Chondrocyte (in vitro differentiated cells): ENCODE measurements at places on chromosomes 11 and 22. TPM values are rescaled to one million over a fixed set of nuclear protein-coding genes. Genes with fewer than 3 reads are reported as not detected.

DNA sequence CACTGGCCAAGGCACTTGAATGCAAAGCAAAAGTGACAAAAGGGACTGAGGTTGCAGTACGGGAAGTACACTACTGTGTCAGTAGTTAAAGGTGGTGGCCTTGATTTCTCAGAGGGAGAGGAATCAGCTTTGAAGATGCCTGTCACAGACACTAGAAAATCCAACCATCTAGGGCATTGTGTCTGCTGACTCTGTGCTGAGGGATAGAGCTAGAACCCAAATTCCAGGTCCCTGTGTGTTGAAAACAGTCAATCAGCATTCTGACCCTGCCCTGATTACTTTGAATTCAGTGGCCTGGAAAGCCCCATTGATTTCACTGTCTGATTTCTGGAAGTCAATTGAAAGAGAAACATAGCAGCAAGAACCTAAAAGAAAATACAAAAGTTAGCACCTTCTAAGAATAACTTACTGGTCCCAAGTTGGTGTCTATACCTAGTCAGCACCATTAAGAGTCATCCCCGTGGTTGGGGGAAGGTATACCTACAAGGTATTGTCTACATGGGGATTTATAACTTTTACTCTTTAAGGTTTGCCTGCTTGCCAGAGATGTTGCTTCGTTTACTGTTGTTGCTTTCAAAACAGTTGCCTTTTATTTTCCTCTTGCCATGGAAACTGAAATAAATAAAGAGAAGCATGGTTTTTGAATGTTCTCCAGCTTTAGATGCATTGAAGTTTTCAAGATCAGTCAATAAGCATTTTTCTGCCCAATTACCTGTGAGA is 97.3 kb downstream of the PDHX start:
- no peak for DNase-seq
- peak overlapping the region; percentile 61 for H3K27ac ChIP-seq
- no peaks in the 10 kb centered on the region for H3K36me3 ChIP-seq
- H3K4me1 ChIP-seq, result peaks cover 21% of the 10 kb centered on the region

DNA sequence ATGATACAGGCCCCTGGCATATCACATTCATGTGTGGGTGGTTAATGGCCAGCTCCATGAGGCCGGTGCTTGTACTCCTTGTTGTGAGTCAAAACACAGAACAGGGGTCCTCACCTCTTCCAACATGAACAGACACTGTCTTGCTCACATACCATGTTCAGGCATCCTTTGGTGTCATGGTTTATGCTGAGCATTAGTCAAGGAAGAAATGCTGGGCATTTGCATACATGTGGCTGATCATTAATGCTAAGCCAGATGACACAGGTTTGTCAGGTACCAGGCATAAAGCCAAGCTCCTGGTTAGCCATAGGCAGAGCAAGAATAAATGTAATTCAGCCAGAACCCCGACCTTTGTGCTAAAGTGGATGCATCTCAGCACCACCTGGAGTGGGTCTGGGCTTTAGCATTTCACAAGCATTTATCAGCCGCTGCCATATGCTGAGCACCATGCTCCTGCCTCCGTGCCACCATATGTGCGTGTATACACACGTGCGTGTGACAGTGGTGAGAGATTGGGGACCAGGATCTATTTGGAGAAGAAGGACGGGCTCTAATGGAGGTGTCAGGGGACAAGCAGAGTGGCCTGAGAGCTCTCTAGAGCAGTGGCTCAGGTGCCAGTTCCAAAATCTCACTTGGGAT is 55.0 kb downstream of the MICAL2 start:
- H3K36me3 ChIP-seq, result peaks cover 17% of the 10 kb centered on the region
- no peak overlapping the region for H3K4me3 ChIP-seq
- H3K27ac ChIP-seq, result peak overlapping the region; percentile 99
- DNase-seq, result no peak
- H3K4me1 ChIP-seq, result peaks cover 89% of the 10 kb centered on the region

DNA sequence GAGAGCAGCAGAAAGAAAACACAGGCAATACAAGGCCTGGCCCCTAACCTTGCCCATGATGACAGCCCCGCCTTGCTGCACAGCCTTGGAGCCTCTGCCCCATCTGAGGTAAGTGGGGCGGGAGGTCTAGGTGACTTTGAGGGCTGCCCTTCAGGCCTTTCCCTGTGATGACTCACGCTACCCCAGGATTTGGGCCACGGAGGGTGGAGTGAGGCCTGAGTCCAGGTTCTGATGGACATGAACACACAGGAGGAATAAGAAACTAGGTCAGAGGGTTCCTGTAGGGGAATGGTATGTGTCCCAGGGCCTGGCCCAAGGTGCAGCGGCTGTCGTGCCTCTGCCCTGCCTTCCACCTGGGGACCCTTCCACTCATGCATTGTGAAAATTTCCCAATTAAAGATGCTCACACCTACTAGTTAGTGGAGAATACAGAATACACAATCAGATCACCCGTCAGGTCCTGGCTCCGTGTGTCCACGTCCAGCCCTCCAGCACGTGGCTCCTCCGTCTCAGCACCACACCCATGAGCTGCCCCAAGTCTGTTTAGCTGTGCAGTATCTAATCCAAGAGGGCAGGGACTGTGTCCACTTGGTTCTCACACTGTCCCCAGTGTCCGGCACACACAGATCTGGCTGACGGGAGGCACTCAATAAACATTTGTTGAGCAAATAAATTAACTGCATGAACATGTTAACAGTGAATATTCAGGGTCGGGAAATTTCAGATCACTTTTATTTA is 111.0 kb downstream of the CHST1 start:
- H3K4me1 ChIP-seq, result no peaks in the 10 kb centered on the region
- peaks cover 21% of the 10 kb centered on the region for H3K27me3 ChIP-seq
- no peaks in the 10 kb centered on the region for H3K36me3 ChIP-seq

- no peaks in the 10 kb centered on the region for H3K27me3 ChIP-seq
- peaks cover 13% of the 10 kb centered on the region for H3K4me1 ChIP-seq
- no peak overlapping the region for H3K4me3 ChIP-seq
- no peak overlapping the region for H3K27ac ChIP-seq
These were observed 5.0 kb upstream of the UVRAG start for GRCh38 chr11:75809991-75810390.

DNA sequence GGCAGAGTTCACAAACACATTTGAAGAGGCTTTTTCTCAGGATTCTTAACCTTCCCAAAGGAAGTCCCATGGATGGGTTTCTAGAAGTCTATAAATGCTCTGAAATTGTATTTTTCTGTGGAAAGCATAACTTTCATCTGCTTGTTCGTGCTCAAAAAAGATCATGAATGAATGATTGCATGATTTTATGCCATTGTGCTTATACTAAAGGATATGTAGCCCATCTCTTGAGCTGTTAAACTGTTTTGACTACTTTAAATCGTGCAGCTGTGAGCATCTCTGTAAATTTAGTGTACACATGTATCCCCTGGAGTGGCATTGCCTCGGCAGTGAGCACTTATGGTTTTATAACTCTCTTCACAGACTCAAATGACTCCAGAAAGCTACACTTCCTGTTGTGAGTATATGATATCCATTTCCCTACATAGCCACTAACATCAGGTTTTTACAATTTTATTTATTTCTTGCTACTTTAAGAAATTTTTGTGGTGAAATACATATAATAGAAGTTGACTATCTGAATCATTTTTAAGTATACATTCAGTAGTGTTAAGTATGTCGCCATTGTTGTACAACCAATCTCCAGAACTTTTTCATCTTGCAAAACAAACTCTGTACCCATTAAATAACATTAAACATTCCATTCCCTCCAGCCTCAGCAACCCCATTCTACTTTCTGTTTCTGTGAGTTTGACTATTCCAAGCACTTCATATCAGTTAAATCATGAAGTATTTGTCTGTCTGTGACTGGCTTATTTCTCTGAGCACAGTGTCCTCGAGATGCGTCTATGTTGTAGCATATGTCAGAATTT is 8.0 kb downstream of the NEAT1 start:
- no peak for DNase-seq
- peaks cover 40% of the 10 kb centered on the region for H3K36me3 ChIP-seq
- H3K27me3 ChIP-seq, result no peaks in the 10 kb centered on the region
- H3K27ac ChIP-seq, result peak overlapping the region; percentile 100

GRCh38 chr11:104713401-104713800 is 184.9 kb downstream of the CASP12 start:
- no peak for DNase-seq
- no peaks in the 10 kb centered on the region for H3K36me3 ChIP-seq
- no peaks in the 10 kb centered on the region for H3K4me1 ChIP-seq
- no peak overlapping the region for H3K4me3 ChIP-seq
- H3K27ac ChIP-seq, result no peak overlapping the region

GRCh38 chr11:77630157-77630710 is 7.4 kb downstream of the CLNS1A start:
- peaks cover 20% of the 10 kb centered on the region for H3K4me1 ChIP-seq
- H3K36me3 ChIP-seq, result peaks cover 5% of the 10 kb centered on the region
- DNase-seq, result no peak
- H3K27ac ChIP-seq, result no peak overlapping the region

GRCh38 chr22:22982616-22983015 is 87.7 kb upstream of the GNAZ start:
- DNase-seq, result no peak
- peaks cover 18% of the 10 kb centered on the region for H3K27me3 ChIP-seq
- H3K4me3 ChIP-seq, result no peak overlapping the region
- H3K36me3 ChIP-seq, result peaks cover 2% of the 10 kb centered on the region
- no peaks in the 10 kb centered on the region for H3K4me1 ChIP-seq

GRCh38 chr22:19055801-19056200 is 66.4 kb downstream of the DGCR2 start:
- no peak for DNase-seq
- H3K4me3 ChIP-seq, result no peak overlapping the region
- no peaks in the 10 kb centered on the region for H3K27me3 ChIP-seq

DNA sequence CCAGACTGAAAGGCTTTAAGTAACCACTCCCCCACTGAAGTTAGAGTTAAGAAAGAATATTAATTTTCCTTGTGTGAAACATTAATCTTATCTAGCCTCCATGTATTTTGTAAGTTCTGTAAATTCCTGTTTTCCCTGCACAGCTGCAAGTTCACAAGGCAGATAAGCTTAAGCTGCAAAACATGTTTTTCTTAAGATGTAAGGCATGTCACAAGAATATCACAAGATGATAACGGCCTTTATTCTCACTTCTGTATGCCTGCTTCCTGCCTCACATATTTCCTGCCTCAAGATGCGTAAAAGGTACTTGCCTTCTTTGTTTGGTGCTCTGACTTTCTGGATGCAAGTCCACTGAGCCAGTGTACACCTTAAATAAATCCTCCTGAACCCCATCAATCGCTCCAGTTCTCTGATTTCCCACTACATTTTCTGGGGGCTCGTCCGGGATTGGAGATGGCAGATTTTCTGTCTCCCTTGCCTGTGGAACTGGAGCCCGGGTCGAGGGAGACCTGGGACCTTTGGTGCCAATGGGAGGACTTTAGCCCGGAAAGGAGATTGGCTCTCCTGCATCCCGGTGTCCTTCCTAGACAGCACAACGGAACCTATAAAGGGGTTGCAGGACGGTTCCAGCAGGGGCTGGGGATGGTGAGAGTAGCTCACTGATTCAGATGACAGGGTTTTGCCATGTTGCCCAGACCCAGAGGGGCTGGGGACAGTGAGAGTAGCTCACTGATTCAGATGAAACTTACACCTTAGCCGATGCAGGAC is 30.2 kb downstream of the PPARA start:
- H3K4me1 ChIP-seq, result peaks cover 10% of the 10 kb centered on the region
- no peak overlapping the region for H3K27ac ChIP-seq
- peaks cover 47% of the 10 kb centered on the region for H3K36me3 ChIP-seq
- H3K27me3 ChIP-seq, result no peaks in the 10 kb centered on the region

GRCh38 chr11:69644071-69644961 is 3.4 kb downstream of the CCND1 start:
- H3K27ac ChIP-seq, result peak overlapping the region; percentile 17
- H3K4me1 ChIP-seq, result peaks cover 25% of the 10 kb centered on the region
- DNase-seq, result no peak
- H3K4me3 ChIP-seq, result peak overlapping the region; percentile 61
- no peaks in the 10 kb centered on the region for H3K27me3 ChIP-seq

DNA sequence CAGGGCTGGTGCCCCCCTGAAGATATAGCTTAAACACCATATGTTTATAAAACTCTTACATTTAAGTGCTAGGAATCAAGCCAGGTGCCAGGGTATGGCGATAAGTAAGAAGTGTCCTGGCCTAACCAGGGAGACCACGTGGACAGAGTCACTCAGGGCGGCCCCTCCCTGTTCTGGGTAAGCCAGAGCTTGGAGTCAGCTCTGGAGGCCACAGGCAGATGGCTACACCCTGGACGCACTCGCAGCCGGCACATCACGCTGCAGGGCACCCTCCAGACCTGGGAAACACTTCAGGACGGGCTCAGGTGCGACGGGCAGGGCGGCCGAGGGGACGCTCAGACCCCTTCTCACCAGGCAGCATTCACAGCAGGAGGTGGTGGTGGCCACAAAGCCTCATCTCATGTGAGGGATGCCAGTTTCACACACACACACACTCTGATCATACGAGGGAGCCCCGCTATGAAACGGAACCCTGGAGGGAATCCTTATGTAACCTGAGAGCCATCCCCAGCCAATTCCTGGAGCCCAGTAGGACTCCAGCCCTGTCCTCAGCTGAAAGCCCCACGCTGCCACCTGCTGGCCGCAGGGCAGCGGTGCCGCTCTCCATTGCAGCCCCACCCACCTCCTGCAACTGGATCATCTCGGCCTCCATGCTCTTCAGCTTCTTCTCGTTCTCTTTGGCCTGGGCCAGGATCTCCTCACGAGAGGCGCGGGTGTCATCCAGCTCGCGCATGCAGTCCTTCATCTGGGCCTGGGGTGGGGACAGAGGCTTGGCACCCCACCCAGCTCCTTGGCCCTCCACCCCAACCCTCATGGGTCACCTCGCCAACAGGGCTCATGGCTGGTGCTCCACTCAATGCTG is 33.4 kb downstream of the APOL1 start:
- H3K27ac ChIP-seq, result peak overlapping the region; percentile 78
- H3K4me1 ChIP-seq, result peaks cover 10% of the 10 kb centered on the region
- no peaks in the 10 kb centered on the region for H3K27me3 ChIP-seq
- peaks cover 57% of the 10 kb centered on the region for H3K36me3 ChIP-seq
- DNase-seq, result peak; percentile 90

GRCh38 chr22:23107487-23108248 is 34.1 kb downstream of the RSPH14 start:
- no peaks in the 10 kb centered on the region for H3K27me3 ChIP-seq
- no peak overlapping the region for H3K27ac ChIP-seq
- no peak overlapping the region for H3K4me3 ChIP-seq
- no peaks in the 10 kb centered on the region for H3K36me3 ChIP-seq

- H3K27ac ChIP-seq, result peak overlapping the region; percentile 96
- H3K4me1 ChIP-seq, result peaks cover 78% of the 10 kb centered on the region
- H3K36me3 ChIP-seq, result no peaks in the 10 kb centered on the region
- no peak for DNase-seq
- no peak overlapping the region for H3K4me3 ChIP-seq
- H3K27me3 ChIP-seq, result no peaks in the 10 kb centered on the region
These were observed 20.2 kb downstream of the STARD10 start for GRCh38 chr11:72773696-72774095.

GRCh38 chr11:31651822-31652221 is 142.3 kb downstream of the ELP4 start:
- no peak overlapping the region for H3K4me3 ChIP-seq
- H3K27ac ChIP-seq, result no peak overlapping the region
- H3K4me1 ChIP-seq, result peaks cover 19% of the 10 kb centered on the region
- H3K27me3 ChIP-seq, result no peaks in the 10 kb centered on the region

APOL5 gene
- not detected in 3 replicates for total RNA-seq

BDNF gene
- 2.0 to 4.4 TPM (median 4.1 TPM) in 3 replicates for total RNA-seq

BCL2L13 gene
- 38.7 to 46.2 TPM (median 39.6 TPM) in 3 replicates for total RNA-seq

CCDC157 gene
- total RNA-seq, result 2.1 to 3.1 TPM (median 2.3 TPM) in 3 replicates

TRIM6 gene
- total RNA-seq, result 1.5 to 2.3 TPM (median 2.1 TPM) in 3 replicates

OR4A16 gene
- not detected in 3 replicates for total RNA-seq

MYEOV gene
- 0.87 TPM in 1 of 3 replicates, not detected in the others for total RNA-seq
